Activated CD8-positive, alpha-beta memory T cell treated with anti-CD3 and anti-CD28 coated beads for 48 hours (primary cell): ENCODE measurements at places on chromosomes 13 and 19.

- DNase-seq, result no peak
These were observed 2.9 kb downstream of the LILRA2 start for GRCh38 chr19:54576411-54576976.

DNA sequence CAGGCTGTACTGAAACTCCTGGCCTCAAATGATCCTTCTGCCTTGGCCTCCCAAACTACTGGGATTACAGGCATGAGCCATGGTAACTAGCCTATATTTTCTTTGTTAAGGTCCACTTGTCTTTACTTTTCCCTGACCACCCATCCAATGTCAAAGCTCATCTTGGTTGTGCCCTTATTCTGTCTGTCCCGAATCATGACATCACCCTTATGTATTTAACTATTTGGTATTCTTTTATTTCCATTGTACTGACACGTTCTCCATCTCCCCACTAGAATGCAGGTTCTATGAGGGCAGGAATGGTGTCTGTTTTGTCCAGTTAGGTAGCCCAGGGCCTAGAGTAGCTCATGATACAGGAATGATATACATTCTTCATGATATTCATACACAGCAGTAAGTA lies 104.8 kb downstream of the ZNF536 start:
- no peak for DNase-seq

GRCh38 chr19:38683393-38684077 lies 36.1 kb downstream of the ACTN4 start:
- DNase-seq, result no peak

- no peak for DNase-seq
These were observed 37.0 kb upstream of the CCNA1 start for GRCh38 chr13:36395280-36395679.

DNA sequence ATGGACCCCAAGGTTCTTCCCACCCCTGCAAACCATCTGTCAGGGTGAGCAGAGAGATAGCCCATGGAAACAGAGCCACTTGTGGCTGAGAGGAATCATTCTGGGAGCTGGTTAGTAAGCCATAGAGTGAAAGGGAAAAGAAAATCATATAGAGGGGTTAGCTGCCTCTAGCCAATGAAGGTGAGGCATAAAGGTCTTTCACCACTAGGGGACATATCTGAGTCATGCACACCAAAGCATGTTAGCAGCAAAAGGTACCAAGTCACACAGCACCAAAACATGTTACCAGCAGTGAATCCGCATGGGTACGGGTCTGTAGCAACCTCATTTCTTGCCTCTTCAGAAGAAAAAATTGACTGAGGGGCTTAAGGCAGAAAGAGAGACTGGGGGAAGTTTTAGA lies 76.7 kb upstream of the ZNF43 start:
- no peak for DNase-seq

DNA sequence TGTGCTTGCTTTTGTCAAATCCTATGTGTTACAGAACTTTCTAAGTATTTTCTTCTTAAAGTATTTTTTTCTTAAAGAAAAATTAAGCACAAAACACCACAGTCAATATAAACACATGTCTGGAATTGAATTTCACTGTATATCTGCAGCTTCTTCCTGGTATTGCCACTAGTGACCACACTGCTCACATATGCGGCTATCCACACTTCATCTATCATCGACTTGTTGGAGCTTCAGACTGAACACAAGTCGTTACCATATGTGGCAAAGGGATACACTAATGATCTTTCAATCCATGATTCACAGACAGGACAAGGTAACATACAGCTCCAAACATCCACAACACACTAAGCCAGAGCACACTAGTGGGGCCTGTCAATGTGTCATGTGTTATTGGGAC lies 498.4 kb upstream of the ARGLU1 start:
- DNase-seq, result no peak

DNA sequence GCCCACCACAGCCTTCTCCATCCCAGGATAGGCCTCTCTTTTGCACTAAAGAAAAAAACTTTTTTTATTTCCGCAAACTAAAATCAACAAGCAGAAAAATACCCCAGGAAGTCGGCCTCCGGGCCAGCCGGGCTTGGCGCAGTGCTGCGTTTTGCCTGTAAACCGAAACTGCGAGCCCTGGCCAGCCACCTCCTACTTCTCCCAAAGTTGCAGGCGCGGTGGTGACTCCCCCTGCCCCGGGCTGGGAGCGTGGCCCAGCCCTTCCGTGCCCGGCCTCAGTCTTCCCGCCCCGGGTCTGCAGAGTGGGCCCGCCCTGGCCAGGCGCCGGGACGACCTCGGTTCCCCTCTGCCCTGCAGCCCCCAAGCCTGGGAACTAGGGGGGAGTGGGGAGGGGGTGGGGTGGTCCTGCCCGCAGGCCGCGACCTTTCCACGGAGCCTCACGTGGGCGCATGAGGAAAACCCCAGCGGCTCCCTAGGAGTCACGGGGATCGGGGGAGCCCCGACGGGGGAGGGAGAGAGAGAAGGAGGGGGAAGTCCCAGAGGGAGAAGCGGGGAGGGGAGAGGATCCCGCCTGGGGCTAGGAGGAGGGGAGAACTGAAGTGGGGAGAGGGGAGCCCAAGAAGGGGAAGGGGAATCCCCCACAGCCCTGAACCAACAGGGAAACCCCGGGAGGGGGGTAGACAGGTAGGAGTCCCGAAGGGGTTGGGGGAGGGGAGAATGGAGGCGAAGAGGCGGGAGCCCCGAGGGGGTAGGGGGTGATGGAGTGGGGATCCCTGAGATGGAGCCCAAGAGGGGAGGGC lies 3.0 kb downstream of the GADD45B start:
- peak; percentile 16 for DNase-seq

DNA sequence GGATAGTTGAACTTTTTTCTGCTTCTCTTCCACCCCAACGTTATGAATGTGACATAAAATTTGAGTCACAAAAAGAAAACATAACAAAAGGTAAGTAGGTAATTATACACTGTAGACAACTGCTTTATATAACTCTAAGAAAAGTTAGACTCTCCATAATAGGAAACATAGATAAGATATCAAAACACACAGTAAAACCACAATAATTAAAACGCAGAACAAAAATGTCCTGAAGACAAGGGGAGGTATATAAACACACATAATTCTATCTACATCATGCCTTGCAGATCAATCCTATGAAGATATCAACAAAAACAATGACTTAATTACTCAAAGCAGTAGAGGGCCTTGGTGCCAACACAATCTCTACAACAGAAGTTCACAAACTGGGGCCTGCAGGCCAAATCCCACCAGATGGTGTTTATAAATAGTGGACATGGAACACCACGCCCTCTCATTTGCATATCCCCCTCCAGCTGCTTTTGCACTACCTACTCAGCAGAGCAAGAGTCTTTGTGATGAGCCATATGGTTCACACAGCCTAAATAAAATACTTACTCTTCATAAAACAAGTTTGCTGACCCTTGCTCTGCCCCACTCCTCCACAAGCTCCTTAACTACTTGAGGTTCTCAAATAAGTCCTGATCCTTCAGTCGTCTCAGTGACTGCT lies 254.7 kb downstream of the KLF12 start:
- DNase-seq, result no peak

GRCh38 chr13:19072543-19072942 lies 109.1 kb downstream of the TUBA3C start:
- DNase-seq, result no peak

- no peak for DNase-seq
These were observed 804.6 kb downstream of the SLITRK6 start for GRCh38 chr13:84994582-84994981.

DNA sequence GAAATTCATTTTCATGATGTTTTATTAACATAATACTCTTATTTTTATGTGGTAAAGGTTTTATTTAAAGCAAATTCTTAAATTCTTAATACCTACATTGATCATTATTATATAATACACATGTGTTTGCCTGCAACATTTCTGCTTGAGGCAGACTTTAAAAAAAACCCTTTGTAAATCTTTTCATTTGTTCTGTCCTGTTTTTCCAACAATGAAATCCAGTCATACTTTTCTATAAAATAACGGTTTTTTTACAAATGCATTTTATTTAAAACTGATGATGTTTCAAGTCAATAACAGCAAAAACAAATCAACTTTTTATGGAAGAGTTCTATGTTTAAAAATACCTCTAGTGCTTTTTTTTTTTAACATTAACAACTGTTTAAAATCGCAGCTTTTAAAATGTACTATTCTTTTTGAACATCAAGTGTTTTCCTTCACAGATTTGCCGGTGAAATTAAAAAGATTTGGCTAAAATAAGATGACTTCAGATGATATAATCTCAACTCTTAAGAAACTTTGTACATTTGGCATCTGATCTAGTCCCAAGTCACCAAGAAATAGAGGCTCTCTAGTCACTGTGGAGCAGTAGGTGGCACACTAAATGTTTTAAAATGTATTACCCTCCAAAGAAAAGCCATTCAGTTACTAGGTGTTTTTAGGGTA lies 5.1 kb downstream of the POU4F1 start:
- DNase-seq, result no peak

DNA sequence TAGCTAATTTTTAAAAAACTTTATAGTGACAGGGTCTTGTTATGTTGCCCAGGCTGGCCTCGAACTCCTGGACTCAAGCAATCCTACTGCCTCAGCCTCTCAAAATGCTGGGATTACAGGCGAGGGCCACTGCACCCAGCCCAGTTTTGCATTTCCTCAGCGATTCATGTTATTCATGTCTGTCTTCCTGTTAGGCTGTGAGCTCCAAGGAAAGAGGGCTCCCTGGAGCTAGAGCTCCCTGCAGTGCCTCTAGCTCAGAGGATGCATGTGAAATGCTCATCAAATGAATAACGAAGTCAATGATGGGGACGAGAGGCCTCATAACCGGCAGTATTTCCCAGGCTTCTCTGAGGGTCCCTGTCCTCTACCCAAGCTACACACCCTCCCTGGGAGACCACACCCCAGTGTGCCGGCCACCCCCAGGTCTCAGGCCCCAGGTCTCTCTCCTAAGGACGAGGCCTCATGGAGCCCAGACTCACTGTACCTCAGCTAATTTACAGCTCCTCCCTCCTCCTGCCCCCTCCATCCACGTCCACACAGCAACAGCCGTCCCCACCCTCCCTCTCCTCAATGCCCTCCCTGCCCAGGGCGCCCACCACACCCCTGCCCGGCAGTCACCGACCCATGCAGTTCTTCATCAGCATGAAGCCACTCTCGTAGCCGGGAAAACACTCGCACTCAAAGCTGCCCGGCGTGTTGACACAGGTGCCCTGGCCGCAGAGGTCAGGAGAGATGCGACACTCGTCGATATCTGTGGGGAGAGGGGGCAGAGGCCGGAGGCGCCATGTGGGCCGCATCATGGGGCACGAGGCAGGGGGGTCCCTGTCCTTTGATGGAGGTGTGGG lies 28.5 kb downstream of the FBN3 start:
- no peak for DNase-seq

GRCh38 chr19:52527956-52528351 lies 486 bp downstream of the ZNF808 start:
- no peak for DNase-seq

DNA sequence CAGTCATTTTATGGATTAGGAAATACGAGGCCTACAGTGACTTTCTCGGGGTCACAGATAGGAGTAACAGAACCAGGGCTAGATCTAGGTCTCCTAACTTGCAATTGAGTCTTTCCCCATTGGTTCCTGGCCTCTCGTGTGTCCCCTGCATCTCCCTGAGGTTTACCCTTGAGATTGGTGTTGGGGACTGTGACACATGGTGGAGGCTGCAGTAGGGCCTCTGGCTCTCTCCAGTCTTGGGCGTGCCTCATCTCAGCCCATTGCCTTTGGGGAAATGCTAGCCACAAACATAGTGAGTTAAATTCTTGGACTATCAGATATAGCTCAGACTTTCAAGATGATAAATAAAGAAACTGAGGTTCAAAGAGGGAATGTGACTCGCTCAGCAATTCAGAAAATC lies 212.1 kb downstream of the KCNRG start:
- DNase-seq, result no peak

- no peak for DNase-seq
These were observed 82.5 kb downstream of the AKAP11 start for GRCh38 chr13:42354241-42355091.

DNA sequence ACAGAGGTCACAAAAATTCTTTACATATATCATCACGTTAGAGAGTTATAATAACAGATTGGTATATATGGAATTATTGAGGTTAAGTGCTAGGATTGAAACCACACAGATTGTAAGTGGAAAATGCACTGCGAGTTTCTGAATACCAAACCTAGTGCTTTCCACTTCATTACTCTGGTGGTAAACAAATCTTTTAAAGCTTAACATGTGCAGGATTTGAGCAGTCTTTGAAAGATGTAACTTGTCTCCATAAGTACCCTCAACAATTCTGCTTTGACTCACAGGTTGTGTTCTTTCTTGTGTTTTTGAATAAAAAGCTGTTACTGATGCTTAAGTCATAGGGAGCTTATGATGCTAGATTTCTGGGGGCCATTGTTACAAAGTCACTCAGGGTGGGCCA lies 314.7 kb upstream of the DACH1 start:
- no peak for DNase-seq

DNA sequence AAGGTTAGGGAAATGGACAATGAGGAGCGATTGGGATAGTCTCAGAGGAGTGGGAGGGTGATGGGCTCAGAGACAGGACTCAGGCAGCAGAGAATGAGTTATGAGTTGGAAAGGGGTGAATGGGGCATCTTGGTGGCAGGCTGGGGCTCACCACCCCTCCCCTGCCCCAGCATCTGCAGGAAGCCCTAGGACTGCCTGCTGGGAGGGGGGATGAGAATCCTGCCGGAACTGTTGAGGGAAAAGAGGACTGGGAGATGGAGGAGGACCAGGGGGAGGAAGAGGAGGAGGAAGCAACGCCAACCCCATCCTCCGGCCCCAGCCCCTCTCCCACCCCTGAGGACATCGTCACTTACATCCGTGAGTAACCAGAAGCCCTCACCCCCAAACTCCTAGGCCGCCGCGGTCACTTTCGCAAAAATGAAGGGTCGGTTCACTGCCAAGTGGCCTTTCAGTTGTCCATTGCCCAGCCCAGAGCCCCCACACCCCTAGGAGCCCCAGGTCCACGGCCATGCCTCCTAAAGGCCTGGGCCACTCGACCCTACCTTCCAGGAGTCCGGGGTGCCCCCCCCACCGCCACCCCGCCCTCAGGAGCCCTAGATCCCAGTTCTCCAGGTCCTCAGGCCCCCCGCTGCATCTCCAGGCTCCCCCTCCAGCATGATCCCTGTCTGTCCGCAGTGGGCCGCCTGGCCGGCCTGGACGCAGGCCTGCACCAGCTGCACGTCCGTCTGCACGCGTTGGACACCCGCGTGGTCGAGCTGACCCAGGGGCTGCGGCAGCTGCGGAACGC lies 764 bp downstream of the CLEC11A start:
- DNase-seq, result no peak

- DNase-seq, result no peak
These were observed 18.0 kb downstream of the FAM124A start for GRCh38 chr13:51240178-51240577.

GRCh38 chr19:925087-925525 lies 729 bp upstream of the ARID3A start:
- DNase-seq, result no peak

- no peak for DNase-seq
These were observed 56.9 kb upstream of the KCTD4 start for GRCh38 chr13:45257638-45258333.

DNA sequence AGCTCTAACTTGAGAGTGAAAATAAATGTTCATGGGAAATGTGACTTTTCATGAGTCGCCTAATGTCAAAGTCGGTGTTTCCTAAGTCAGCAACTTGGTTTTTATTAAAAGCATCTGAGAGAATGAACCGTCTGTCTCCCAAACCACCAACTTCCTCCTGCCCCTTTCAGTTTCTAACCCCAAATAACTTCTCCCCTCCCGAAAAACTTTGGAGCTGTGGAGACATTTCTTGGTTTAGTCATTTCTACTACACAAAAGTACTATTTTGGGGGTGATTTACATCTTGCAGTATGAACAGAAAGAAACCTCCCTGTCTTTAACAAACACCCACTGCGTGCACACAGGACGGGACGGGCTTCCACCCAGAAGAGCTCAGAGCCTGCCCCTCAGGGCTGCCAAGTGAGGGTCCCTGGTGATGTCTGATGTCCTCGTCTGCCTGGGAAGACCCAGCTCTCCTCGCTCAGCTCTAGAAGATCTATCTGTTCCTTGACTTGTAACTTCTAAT lies 65.0 kb downstream of the RASA3 start:
- DNase-seq, result no peak
